ENCODE measurements at places on chromosomes 12 and 14. TPM values are rescaled to one million over a fixed set of nuclear protein-coding genes. Genes with fewer than 3 reads are reported as not detected.

SERPINA3 gene
- total RNA-seq = not detected

ADGRD1 gene
- total RNA-seq = not detected

SEC23A gene
- 40.2 TPM for total RNA-seq

SLC17A8 gene
- not detected for total RNA-seq

EIF2S3B gene
- 3.1 TPM for total RNA-seq

RFLNA gene
- total RNA-seq = not detected

TRIM9 gene
- 1.1 TPM for total RNA-seq

KRT5 gene
- total RNA-seq = not detected

RIPK3 gene
- total RNA-seq = 5.9 TPM

HOXC12 gene
- not detected for total RNA-seq

COX8C gene
- 0.79 TPM for total RNA-seq

ENDOU gene
- not detected for total RNA-seq

GRCh38 chr12:82124711-82125380 lies 233.3 kb downstream of the CCDC59 start:
- DNase-seq = no peak

DNA sequence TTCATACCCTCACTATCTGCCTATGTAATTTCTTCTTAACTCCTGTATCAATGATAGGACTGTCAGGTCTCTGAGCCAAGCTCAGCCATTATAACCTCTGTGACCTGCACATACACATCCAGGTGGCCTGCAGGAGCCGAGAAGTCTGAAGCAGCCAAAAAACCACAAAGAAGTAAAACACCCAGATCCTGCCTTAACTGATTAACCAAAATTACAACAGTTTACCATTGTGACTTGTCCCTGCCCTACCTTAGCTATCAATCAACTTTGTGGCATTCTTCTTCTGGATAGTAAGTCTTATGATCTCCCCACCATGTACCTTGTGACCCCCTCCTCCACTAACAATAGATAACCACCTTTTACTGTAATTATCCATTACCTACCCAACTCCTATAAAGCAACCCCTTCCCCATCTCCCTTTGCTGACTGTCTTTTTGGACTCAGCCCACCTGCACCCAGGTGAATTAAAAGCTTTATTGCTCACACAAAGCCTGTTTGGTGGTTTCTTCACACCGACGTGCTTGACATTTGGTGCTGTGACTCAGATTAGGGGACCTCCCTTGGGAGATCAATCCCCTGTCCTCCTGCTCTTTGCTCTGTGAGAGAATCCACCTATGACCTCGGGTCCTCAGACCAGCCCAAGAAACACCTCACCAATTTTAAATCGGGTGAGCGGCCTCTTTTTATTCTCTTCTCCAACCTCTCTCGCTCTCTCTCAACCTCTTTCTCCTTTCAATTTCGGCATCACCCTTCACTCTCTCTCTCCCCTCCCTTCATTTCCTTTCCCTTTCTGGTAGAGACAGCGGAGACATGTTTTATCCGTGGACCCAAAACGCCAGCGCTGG lies 11.5 kb upstream of the LGMN start:
- peak; percentile 56 for DNase-seq

- no peak for DNase-seq
Observed at GRCh38 chr14:68701001-68701741, 91.7 kb downstream of the ZFP36L1 start.

DNA sequence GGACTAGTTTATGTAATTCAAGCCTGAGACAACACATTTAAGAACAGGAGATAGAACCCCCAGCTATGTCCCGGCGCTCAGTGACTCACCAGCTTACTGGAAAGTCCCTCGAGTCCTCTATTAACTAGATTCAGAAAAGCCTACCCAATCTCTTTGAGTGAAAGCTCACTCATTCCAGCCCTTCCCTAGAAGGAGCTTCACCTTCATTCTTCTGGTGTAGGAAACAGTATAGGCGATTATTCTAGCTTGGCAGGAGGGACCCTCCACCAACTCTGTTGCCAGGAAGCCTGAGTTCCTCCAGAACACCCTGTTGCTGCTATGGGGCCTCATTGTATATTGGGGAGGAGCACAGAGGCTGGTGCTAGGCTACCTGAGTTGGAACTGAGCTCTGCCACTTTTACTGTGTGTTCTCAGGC lies 57.2 kb upstream of the AEBP2 start:
- DNase-seq = peak; percentile 83

GRCh38 chr12:97408363-97408762 lies 54.2 kb upstream of the RMST start:
- DNase-seq = no peak

DNA sequence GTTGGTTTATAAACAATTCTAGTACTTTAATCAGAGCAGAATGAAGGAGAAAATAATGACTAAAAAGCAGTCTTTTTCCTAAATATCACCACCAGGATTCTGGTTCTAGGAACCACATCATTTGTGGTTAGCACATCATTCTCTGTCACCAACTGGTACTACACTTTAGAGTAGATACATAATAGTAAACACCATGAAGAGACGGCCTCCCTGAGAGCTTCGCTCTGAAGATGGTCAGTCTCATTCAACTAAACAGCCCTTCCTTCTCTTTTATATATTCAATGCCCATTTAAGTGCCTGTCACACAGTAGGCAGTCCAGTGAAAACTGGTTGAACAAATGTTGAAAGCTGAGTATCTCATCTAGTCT lies 10.9 kb downstream of the SLC38A2 start:
- DNase-seq = no peak

- DNase-seq = peak; percentile 81
Observed at GRCh38 chr12:89162589-89163261, 189.6 kb downstream of the DUSP6 start.

DNA sequence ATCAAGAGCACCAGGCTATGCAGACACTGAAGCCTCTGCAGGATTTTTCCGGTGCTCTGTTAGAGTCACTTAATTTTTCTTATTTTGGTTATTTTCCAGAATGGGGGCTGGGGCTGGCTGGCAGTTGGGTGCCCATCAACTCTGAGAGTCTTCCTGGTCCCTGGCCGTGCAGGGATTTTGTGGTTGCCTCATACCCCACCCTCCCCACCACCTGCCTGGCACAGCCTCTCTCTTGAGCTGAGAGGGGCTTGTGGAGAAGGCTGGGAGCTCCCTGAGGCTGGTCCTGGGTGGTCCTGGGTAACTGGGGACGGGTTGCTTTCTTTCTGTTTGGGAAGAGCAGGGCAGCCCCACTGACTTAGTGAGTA lies 23.3 kb downstream of the LRTM2 start:
- no peak for DNase-seq

- no peak for DNase-seq
Observed at GRCh38 chr12:76611533-76611932, 52.0 kb upstream of the OSBPL8 start.

DNA sequence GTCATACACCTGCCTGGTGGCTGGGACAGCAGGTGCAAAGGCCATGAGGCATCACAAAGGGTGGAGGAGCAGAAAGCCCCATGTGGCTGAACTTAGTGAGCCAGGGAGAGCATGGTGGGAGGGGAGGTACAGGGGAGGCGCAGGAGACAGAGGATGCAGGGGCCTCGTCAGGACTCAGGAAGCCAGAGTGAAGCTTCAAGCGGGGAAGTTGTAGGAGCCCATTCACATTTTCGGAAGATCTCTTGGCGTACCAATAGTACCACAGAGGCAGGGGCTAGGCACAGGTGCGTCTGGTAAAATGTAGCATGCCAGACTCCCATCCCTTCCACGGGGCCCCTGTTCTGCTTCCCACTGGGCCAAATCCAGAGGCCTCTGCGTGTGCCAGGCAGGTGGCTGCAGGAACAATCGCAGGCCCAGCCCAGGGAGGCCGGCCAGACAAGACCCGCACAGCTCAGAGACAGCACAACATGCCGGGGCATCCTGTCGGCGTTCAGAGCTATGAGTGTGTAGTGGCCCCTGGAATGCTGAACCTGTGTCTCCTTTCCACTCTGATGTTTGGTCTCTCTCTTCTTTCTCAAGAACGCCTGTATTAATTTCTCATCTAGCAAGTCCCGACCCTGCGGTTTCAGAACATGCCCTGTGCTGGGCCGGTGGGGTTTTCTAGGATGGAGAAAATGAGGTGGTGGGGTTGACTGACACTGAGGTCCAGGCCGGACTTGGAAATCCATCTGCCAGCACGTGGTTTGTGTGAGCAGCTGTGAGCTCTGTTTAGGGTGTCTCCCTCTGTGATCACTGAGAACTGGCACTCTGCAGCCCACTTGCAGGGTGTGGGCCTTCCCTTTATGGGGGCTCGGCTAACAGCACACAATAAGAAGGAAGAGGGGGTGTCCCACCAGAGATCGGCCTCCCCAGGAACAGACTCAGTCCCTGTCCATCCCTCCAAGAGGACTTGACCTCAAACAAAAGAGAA lies 5.5 kb upstream of the TMEM132D start:
- DNase-seq = no peak

DNA sequence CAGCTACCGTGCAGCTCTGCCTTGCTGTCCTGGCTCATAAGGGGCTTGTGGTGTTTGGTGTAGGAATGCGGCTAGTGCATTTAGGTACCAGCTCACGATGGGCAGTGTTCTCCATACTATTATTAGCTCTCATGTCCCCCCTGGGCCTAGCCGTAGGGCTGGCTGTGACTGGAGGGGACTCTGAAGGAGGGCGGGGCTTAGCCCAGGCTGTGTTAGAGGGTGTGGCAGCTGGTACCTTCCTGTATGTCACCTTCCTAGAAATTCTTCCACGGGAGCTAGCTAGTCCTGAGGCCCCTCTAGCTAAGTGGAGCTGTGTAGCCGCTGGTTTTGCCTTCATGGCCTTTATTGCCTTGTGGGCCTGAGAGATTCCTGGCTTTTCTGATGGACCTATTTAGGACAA lies 2.1 kb downstream of the SLC39A2 start:
- DNase-seq = no peak

GRCh38 chr14:91793704-91794103 lies 61.8 kb upstream of the CATSPERB start:
- DNase-seq = no peak

GRCh38 chr14:53929871-53930715 lies 26.5 kb downstream of the BMP4 start:
- DNase-seq = peak; percentile 63

- DNase-seq = no peak
Observed at GRCh38 chr12:130186651-130187268, 24.5 kb downstream of the FZD10 start.

DNA sequence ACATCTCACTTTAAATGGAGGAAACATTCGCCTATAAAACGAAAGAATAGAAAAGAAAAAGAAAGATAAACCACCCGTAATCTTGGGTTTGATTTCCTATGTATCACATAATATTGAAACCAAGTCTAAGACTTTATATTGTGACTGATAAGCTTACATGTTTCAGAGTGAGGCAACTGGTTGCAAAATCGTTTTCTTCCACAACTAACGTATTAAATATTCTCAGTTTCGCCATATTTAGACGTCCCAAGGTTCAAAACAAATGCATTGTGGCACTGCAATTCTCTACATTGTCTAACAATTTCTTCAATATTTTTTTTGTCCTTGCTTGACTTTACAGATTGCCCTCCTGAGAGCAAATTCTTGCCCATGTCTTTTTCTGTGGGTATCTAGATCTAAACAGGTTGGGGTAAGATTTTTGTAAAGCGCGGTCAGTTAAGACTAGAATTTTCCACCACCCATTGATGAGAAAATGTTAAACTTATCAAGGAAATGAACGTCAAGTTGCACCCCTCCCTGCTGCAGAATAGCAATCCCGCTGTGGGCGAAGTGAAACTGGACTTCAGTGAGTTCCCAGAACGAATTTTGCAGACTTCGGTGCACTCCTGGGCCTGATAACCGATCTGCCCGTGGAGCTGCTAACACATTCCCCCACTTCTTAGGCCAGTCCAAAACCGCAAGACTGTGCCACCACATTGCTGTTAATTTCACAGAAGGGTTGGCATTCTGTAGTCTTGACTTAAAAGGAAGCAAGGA lies 2.7 kb downstream of the TBX3 start:
- DNase-seq = no peak

DNA sequence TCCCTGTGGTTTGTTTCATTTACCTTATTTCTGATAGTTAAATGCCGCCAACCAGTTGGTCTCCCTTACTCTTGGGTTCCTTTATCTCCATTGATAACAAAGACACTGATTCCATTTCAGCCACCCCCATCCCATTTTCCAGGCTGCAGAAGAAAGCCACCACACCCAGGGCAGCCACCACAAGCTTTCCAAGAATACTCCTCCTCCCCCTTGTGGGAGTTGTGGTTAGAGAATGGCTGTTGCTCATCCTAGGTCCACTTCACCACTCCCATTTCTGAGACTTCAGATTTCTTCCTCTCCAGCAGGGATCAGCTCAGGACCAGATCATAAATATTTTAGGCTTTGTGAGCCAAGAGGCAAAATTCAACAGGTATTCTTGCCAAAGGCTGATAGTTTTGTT lies 73.9 kb downstream of the ANO4 start:
- no peak for DNase-seq

DNA sequence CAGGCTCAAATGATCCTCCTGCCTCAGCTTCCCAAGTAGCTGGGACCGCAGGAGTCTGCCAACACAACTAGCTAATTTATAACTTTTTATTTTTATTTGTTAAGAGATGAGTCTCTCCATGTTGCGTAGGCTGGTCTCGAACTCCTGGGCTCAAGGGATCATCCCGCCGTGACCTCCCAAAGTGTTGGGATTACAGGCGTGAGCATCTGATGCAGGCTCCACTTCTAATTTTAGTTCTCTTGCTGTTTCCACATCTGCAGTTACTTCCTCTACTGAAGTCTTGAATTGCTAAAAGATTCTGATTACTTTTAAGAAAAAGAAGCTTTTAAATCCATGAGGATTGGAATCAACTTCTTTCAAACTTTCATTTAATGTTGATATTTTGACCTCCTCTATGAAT lies 13.4 kb upstream of the SNX6 start:
- no peak for DNase-seq

DNA sequence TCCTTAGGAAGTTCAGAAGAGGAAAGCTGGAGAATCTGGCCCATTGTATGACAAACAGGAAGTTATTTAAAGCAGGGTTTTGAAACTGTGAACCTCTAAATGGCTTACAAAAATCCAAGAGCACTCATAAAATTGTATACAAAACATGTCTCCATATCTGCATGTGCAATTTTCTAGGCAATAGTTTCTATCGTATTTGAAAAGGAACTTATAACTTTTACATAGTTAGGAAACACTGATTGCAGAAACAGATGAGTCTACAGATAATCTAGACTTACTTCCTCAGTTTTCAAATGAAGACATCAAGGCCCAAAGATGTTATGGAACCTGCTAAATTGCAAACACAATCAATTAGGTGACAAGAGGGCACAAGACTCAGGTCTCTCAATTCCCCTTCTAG lies 53.3 kb upstream of the ETV6 start:
- no peak for DNase-seq

- DNase-seq = peak; percentile 51
Observed at GRCh38 chr14:61471297-61472005, 150.1 kb downstream of the PRKCH start.

DNA sequence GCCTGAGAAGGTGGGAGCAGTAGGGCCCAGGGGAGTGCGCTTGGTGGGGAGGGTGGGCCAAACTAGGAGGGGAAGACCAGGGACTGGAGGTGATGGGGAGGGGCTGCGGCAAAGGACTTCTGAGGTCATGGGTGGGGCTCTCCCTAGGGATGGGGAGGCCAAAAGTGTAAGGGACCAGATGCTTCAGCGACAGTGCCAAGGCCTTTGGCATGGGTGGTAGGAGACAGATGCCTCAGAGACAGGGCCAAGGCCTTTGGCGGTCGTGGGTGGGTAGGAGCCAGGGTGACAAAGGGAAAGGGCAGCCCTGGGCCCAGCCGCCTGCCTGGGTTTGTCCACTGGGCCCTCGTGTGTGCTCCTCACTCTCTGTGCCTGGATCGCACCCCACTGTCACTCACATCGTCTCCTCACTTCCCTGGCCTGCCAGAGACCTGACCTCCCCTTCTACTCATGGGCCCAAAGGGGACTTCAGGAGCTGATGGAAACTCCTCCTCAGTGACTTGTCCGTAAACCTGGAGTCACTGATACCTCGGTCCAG lies 13.2 kb upstream of the RABGGTA start:
- DNase-seq = no peak

- DNase-seq = no peak
Observed at GRCh38 chr12:130336723-130337487, 782 bp upstream of the PIWIL1 start.
